Body of pancreas (tissue), 4 donors: ENCODE measurements at places on chromosomes 2 and 18. TPM values are rescaled to one million over a fixed set of nuclear protein-coding genes. Genes with fewer than 3 reads are reported as not detected.

The ASB18 gene
- total RNA-seq: not detected

The SLC30A3 gene
- not detected for total RNA-seq

The STPG4 gene
- not detected for total RNA-seq

The SH3RF3 gene
- total RNA-seq: 5.6 TPM

The COLEC11 gene
- total RNA-seq: 15.3 TPM

The MYCN gene
- not detected for total RNA-seq

The FLACC1 gene
- total RNA-seq: 0.78 TPM

The ENOSF1 gene
- total RNA-seq: 59.7 TPM

The ZNF638 gene
- total RNA-seq: 108 TPM

The ITGB6 gene
- 5.3 TPM for total RNA-seq

The SOX11 gene
- under 0.01 TPM for total RNA-seq

The ELOA2 gene
- total RNA-seq: not detected

The ARL4C gene
- 7.8 TPM for total RNA-seq

The OR6B2 gene
- not detected for total RNA-seq

The ABCB11 gene
- total RNA-seq: 0.33 TPM
